ENCODE measurements at places on chromosomes 11 and 22.

- no peak for DNase-seq
Observed at GRCh38 chr11:98568013-98568412, 452.7 kb upstream of the CNTN5 start.

GRCh38 chr22:23044570-23044969 lies 25.7 kb upstream of the GNAZ start:
- DNase-seq = no peak

DNA sequence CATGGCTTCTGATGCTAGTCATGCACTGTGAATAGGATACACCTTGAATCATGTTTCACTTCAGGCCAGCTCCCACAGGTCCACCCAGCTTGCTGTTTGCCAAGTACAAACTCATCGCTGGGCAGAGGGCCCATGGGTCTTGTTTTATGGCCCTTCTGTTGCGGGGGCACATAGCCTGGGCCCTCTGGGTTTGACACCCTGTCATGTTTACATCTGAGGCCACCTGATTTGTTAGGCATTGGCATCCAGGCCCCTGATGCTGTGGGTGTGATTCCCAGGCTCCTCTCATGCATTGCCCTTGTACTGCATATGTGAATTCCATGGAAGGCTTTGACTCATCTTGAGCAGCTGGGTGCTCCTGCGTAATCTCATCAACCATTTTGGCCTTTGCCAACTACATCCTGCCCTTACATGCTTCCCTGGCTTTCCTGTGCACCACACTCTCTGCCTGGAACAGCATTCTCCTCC lies 32.6 kb downstream of the PPFIBP2 start:
- DNase-seq = no peak

DNA sequence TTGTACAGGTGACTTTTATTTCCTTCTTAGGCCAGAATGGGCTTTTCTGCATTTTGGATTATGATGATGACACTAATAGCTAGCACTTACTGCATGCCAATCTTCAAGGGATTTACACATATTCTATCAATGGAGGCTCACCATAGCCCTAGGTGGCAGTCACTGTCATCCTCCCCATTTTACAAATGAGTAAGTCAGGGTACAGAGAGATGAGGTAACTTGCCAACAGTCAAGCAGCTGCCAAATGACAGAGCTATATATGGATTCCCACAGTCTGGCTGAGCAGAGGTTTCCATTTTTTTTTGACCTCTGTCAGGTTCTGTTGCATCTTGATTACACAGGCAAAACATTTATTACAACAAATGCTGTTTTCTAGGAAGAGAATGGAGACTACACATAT lies 23.8 kb upstream of the C11orf96 start:
- no peak for DNase-seq

DNA sequence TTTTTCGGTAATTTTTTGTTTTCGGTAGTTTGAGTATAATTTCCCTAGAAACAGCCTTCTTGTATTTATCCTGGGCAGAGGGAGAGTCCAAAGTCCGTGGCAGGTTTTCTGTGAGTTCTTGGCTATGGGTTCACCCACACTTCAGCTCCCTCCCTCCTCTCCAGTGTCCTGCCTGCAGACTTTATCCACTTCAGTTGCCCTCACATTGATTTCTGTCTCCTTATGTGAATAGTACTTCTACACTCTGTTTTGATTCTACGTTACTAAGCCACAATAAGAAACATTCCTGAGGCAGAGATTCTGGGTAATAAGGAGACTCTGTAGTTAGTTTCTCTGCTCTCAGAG lies 868.6 kb downstream of the METTL15 start:
- DNase-seq = no peak

- no peak for DNase-seq
Observed at GRCh38 chr11:17392872-17393271, 4.4 kb upstream of the KCNJ11 start.

GRCh38 chr11:102518296-102519094 lies 12.1 kb downstream of the MMP7 start:
- DNase-seq = no peak

GRCh38 chr11:14310679-14311078 lies 48.3 kb downstream of the RRAS2 start:
- DNase-seq = no peak

DNA sequence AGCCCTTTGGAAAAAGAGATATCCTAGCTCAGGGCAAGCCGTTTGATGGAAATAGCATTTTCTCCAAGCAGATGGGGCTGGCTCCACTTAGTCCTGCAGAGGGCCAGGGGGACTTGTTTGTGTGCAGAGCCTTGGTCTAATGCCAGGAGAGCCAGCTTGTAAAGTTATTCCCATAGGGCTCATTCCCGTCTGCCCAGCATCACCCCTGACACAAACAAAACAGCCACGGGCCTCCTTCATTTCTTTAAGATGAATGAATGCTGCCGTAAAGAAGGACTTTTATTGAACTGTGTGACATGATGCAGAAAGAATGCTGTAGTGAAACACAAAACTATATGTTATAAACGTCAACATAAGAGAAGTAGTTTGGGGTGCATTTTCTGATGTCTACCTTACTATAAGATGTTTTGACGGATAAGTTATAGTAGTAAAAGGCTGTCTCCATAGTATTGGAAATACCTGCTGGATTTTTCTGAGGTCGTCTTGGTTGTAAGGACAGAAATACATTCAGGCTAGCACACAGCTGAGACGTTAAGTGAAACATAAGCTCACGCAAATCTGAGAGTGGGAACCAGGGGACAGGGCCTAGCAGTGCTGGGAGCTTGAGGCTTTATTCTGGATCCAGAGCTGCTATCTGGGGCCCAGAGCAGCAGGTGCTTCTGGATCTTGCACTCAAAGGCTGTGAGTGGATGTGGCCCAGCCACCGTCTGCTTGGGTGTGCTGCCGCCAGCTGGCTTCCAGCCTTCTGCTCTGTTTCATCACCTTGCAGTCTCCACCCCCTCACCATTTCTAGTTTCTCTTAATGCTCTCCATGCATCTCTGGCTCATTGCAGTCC lies 53.3 kb downstream of the NCAM1 start:
- DNase-seq = no peak

- no peak for DNase-seq
Observed at GRCh38 chr22:19107730-19108074, 14.5 kb downstream of the DGCR2 start.

DNA sequence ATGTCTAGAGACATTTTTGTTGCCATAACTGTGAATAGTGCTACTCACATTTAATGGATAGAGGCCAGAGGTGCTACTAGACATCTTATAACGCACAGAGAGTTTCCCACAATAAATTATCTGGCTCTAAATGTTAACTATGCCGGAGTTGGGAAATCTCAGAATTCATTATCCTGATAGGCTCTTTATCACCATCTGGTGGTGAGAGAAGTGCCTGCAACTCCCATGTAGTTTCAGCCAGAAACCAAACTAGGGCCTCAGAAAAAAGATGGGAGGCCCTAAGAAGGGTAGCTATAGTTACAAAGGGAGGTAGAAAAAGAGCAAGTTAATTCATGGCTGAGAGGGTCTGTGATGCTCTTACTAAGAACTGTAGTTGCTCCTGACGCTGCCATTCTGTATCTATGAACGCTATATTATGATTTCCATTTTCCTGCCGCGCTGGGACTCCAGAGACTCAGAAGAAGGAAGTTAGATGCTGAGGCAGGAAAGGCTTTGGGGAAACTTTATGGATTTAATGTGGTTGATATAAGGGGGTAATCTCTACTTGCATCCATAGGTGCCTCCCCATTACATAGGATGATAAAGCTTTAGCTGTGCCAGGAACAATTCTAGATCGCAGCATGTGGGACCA lies 22.9 kb upstream of the MRPL17 start:
- DNase-seq = no peak

DNA sequence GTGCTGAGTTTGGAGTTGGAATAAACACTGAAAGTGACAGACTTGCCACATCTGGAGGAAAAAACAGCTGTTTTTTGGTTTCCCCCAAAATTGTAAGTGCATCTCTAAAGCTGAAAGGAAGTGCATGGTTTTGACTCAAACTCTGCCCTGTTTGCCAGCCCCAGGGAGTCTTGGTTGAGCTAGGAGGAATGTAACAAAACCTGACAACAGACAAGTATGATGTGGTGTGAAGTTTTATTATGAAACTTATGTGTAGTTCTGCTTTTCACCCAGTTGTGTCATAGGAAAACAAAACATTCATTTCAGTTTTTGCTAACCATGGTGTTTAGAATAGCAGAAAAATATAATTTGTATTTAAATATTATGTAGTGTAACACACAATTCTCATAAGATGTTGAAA lies 31.7 kb upstream of the PDE3B start:
- DNase-seq = no peak

DNA sequence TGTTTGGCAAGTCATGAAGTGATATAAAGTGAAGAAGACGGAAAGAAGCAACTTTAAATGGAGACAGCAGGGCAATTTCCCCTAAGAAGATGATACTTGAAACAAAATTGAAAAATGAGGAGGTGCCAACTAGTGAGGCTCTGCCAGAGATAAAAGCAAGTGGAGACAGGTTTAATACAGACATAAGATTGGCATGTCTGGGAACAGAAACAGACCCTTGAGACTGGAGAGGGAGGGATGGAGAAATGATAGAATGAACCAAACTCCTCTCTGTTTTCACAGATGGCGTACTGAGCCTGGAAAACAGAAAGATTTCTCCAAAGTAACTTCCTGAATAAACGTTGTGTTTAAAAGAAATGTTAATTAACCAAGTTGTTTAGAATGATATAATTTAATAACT lies 354.5 kb upstream of the ANO5 start:
- no peak for DNase-seq

- DNase-seq = no peak
Observed at GRCh38 chr11:6583584-6583983, 19.8 kb downstream of the RRP8 start.

DNA sequence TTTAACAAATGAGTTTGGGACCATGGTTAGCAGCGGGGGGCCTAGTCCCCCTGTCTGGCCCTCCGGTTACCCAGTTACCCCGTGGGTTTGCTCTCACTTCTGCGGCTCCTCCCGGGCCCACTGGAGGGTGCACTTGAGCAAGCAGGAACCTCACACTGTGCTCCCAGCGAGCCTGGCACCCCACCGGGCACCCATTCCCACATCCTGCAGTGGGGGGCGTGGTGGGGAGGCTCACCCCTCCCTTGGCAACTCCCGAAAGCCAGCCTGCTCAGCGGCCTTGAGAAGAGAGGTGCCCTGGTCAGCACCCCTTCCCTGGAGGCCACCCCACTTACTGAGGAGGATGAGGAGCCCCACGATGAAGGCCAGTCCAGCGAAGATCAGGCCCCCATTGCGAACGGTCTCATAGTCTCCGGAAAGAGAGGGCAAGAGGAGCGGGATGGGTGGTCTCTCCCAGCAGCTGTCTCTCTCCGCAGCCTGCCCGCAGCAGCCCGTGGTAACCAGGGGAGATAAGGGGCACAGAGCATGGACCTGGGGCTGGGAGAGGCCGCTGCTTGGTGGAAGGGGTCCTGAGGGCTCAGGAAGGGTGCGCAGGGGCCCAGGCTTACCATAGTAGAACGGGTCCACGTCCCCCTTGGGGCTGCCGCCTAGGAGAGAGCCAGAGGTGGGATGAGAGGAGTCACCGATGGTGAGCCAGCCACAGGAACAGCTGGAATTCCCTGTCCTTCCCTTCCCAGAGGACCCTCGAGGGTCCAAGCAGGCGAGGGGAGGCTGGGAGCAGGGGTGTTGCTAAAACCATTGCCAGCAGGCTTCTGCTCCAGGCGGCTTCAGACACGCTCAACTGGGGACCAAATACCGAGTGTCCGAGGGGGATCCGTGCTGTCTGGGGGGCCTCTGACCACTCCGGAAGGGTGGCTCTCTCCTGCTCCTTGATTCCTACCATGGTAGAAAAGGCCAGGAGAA lies 2.2 kb downstream of the FXYD2 start:
- DNase-seq = no peak

DNA sequence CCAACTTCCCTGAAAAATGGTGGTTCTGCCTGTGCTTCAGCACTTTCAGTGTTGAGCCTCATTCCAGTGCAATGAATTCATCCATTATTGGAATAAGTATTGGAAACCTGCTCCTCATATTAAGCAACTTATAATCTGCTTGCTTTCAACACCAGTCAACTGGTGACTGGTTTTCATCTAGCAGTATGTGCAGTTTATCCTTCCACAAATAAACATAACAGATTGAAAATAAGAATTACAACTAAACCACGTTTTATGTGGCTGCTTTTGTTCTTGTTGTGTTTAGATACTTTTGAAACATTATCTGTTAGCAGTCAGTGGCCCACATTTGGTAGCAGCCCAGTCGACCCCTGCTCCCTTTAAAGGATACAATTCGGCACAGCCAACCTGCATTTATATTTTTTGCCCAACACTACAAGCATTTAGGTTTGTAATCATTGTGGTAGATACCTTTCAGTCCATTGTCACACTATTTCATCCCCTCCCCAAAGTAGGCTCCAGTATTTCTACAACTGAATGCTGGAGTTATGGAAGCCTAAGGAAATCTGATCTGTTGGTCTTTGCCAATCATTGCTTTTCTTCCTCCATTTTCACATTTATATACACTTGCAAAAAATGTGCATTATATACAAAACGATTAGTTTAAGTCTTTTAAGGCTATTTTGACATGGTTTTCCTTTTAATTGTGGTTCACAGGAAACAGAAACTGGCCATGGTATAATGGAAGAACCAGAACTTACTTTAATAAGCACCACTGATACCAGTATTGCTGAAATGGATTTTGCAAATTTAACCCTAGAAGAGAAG lies 13.1 kb downstream of the TAF1D start:
- no peak for DNase-seq

DNA sequence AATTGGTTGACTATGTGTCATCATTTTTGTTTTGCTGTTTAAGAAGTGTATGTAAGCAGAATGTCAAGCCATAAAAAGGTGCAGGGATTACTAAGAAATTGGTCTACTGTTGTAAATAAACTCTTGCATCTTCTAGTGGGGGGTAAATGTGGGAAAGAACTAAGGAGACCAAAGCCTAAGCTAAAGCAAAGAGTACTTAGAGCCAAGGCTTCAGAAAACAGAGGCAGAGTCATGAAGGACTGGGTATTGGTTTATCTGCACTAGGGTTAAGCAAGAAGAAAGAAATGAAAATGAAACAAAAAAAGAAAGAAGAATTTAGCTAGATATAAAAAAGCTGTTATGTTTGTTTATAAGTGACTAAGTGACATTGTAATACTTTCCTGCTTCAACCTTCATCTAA lies 628.1 kb downstream of the METTL15 start:
- DNase-seq = no peak

DNA sequence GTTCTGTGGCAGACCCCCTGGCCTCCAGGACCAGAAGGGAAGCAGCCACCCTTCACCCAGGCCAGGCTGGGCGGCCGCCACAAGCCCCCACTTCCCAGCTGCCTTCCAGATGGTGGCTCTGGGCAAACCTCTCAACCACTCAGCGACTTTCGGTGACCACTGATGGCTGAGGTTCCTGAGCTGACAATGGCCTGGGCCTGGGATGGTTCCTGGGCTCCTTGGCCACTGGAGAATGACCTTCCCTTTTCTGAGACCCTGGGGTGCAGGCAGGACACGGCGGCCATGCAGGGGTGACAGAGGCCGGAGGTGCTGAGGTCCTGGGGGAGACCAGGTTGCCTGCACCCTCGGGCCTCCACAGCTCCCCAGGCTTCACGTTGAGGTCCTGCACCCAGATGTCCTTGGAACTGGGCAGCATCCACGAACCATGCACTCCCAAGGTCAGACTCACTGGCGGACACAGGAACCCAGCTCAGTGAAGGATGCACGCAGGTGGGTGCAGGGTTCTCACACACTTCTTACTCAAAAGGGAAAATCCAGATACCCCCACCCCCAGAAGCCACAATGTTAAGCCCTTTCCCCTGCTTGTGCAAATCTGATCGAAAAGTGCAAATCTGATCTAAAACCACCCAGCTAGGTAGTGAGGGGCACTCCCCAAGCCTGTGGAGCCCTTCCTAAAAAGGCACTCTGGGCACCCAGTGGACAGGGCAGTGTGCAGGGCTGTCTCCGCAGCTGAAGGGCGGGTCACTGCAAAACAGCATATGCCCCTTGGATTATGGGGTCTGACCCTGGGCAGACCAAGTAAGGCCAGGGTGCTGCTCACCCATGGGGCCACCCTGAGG lies 13.9 kb upstream of the PHLDA2 start:
- DNase-seq = no peak
